ENCODE measurements at places on chromosomes 4 and X.
A peak's percentile ranks its signal among the peaks of the same experiment; 100 is the strongest.

DNA sequence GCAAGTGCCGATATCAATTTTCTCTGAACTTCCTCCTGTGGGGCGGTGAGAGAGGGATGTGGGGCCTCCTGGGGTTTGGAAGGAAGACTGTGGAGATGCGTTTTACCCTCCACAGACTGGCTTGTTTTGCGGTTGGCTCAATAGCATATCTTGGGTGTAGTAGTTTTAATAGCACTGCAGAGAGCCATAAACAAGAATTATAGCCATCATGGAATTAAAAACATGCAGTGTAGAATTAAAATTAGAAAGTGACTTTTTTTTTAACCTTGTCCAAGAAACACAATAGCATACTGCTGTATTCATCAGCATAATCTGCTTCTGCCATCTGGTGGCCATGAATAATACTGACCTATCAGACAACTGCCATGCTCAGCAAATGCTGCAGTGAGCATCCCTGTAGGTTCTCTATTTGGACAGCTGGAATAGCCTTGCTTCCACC lies 47.3 kb upstream of the SCML1 start:
- no peak for DNase-seq

DNA sequence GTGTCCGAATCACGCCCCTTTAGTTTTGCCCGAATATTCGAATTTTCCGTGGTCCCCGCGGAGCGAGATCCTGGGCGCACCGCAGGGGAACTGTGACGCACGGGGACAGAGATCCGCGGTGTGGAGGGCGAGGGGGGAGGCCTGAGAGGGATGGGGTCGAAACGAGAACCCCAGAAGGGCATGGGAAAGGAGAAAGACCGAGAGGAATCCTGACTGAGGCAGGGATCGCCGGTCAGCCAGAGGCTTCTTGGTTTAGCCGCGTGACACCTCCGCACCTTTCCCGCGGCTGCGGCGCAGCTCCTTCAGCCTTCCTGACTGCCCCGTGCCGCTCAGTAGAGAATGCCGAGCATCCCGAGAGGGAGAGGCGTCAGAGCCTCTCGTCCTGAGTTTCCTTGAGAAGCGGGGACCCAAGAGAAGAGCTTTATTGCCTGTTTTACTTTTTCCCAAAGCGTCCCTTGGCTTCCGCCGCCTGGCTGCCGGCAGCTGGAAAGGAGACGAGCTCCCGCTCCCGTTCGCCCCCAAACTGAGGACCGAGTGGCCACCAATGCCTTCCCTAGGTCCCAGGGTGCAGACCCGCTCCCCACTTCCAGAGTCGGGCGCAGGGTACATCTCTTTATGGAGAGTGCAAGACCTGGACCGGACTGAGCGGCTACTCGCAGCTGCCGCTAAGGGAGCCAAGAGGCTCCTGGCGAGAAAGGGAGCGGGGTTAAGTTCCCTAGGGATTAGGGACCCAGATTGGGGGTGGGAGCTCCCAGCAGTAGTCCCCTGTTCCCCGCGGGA lies 911 bp upstream of the GPR50 start:
- DNase-seq, result no peak

GRCh38 chrX:103727115-103727514 lies 16.4 kb downstream of the TMEM31 start:
- DNase-seq, result no peak

DNA sequence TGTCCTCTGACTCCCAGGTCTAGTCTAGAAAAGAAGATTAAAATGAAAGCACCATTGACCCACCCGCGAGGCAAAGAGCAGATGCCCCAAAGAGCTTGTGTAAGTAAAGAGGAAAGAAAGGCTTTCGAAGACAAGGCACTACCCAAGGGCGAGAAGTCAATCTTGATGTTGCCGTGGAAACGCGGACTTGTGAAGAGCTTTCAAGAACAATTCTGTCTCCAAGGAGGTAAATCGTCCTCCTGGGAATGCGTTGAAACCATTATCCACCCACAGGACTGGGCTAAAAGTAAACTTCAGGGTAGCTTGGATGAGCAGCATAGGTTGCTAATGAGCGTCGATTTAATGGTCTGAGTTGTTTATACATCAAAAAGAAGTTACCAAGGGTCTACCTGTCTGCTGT lies 189.3 kb downstream of the DHRSX start:
- no peak for DNase-seq

DNA sequence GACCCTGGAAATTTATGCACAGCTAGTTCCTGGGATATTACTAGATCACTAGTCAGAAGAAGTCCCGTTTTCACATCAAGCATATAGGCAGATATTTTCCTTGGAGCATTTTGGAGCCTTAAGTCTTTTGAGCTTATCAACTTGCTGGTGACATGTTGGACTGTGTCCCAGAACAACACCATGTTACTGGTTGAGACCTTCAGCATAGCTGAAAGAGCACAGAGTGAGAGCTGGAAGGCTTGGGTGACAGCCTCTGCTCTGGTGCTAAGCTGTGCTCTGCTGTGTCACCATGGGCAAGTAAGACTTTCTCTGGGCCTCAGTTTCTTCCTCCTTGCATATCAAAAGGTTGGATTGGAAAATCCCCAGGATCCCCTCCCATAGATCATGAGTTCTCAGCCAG lies 116.6 kb upstream of the FRMPD4 start:
- DNase-seq, result no peak

GRCh38 chr4:52037689-52038102 lies 403 bp downstream of the SGCB start:
- DNase-seq, result peak; percentile 22

GRCh38 chrX:16827225-16827624 lies 41.0 kb downstream of the TXLNG start:
- no peak for DNase-seq

GRCh38 chrX:130625386-130625785 lies 223.6 kb downstream of the RBMX2 start:
- no peak for DNase-seq

DNA sequence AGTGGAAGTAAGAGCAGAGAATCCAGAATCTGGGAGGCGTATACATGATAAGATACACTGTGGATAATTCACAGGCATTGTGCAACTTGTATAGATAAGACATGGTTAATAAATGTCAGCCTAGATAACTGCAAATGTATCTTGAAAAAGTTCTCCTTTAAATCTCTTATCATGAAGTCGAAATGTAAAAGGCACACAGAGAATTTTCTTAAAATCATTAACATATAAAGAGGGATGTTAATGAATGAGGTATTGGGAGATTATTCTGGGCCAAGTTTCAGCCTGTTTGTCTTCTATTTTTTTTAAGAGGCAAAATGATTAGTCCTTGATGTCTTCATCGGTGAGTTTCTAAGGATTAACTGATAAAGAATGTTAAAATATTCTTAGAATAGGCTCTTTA lies 835 bp downstream of the TDO2 start:
- DNase-seq, result no peak

GRCh38 chr4:57689693-57690205 lies 579.6 kb upstream of the IGFBP7 start:
- DNase-seq, result no peak

DNA sequence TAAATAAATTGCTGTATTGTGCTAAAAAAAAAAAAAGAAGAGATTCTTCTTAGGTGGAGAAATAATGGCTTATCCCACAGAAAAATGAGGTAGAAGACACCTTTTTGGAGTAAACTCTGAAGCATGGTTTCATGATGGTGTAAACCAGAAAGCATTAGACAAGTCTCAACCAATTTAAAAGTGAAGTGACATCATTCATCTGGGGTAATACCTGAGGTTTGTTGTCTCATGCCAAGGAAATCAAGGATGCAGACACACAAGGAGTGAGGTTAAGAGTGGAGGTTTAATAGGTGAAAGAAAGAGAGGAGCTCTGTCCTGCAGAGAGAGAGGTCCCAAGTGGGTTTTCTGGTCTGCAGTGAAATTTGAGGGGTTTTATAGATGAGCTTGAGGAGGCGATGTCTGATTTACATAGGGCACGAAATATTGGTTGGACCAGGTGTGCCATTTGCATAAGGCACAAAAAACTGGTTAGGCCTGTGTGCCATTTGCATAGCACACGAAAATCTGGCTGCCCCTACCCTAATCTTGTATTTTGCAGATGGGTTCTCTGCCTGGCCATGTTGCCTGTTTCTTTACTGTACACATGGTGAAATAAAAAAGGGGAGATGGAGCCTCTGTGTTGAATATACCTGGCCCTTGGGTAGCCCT lies 25.0 kb upstream of the CWH43 start:
- DNase-seq, result no peak

DNA sequence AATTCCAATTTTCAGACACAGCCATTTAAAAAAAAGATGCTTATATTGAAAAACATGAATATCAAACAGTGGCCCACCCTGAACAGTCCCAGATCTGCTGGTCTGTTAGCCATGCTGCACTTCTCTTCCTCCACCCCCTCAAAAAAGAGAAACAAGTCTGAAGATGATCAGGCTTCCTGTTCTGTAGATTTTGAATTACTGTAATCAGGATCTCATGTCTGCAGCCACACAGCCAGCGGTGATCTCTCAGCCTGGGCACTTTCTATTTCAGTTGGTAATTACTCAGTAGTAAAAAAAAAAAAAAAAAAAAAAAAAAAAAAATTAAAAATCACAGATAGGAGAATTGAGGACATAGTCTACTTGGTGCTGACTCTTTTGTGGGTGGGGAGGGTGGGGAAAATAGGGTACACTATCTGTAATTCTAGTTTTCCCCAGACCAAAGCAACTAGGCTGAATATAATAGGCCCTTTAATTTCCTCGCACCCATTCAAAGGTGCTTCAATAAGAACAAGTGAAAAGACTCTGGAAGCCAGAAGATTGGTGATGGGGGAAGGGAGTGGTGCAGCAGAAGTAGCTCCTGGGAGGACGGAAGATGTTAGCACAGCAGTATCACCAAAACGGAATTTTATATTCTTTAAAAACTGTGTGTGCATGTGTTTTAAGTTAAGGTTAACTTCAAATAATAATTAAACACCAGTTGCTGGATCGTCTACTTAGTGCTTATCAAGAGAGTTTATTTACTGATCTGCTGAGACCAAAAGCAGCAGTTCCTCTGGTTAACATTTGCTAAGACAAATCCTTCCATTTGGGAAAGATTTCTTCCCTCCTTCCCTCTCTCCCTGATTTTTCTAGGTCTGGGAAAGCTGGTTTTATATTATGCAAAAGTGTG lies 47.0 kb downstream of the SPRY1 start:
- DNase-seq, result no peak

GRCh38 chrX:13009844-13010243 lies 34.6 kb downstream of the FAM9C start:
- DNase-seq, result no peak

DNA sequence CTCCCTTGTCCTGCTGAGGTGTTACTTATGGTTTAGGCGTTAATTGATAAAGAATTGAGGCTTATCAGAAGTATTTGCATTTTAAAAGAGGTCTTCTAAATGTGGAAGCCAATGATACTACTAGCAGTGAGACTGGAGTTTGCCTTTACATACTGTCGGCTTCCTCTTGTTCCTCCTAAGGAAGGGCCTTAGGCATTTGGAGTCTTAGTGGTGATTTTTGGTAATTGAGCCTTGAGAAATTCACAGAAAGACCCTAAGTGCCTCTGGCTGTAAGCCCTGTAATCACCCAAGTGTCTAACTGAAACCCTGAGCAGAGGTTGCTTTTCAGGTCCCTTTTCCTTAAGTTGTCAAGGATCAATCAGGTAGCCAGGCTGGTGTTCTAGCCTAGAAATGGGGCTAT lies 14.8 kb downstream of the IL13RA1 start:
- no peak for DNase-seq

DNA sequence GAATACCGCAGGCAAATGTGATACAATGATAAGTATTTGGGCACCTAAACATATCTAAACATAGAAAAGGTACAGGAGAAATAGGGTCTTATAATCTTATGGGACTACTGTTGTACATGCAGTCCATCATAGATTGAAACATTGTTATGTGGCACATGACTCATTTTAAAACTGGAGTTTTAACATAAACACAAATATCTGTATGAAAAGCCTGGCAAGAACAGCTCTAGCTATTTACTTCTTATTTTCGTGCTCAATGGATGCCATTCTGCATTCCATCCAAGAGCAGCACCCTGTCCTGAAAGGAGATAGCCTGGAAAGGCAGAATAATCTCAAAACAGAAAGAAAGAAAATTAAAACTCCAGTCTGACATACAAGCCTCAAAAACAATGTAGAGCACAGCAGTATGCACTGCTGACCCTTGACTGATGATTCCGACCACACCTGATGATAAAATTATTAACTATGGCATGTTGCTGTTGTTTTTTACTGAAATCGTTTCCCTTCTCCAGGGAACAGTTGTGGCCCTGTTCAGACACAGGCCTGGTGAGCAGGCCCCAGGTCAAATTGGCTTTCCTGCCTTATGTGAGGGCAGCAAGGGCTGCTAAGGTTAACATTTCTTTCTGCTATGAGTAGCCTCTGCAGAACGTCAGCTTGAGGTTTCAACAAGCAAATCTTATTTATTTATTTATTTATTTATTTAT lies 152.7 kb downstream of the APBB2 start:
- no peak for DNase-seq

- DNase-seq, result no peak
Measured at GRCh38 chr4:25937801-25938200, 23.8 kb downstream of the SMIM20 start.

DNA sequence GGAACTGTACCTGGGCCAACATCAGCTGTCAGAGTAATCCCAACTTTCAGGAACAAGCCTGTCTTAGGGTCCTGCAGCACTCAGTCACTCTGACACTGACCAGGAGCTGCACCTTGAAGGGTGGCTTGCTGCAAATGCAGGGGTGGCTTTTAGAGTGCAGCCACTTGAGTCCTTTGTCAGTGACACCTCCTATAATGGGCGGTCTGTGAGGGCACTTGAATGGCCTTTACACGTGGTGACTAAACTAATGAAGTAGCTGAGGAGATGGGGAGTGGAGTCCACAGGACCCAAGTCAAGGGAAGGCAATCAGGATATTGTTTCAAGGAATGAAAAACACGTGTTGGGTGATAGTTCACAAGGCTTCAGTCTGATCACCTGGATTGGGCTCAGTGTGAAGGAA lies 11.1 kb upstream of the LNX1 start:
- DNase-seq, result no peak

DNA sequence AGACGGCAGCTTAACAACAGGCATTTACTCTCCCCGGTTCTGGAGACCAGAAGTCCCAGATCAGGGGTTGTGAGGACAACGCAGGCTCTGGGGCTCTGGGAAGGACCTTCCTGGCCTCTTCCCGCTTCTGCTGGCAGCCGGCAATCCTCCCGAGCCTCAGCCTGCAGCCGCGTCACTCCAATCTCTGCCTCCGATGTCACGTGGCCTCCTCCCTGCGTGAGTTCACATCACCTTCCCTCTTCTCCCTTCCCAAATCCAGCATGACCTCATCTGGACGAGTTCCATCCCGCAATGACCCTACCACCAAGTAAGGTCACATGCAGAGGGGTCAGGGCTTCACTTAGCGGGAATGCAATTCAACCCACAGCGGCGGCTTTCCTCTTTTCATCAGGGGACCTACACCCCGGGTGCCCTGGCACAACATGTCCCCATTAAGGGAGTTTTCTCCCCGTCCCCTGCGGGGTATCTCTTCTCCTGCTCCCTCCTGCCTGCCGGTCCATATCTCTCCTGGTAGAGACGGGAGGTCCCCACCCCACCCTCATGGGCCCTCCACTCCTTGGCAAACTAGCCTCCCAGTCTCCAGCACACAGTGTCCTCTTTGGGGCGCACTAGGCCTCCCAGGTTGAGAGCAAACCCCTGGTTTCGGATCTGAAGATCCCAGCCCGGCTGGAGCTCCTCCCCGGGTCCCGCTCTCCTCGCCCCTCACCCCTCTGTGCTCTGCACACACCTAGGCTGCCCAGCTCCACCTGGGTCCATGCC lies 25.5 kb downstream of the ABLIM2 start:
- DNase-seq, result no peak
